ENCODE measurements at places on chromosomes 2 and 18.

DNA sequence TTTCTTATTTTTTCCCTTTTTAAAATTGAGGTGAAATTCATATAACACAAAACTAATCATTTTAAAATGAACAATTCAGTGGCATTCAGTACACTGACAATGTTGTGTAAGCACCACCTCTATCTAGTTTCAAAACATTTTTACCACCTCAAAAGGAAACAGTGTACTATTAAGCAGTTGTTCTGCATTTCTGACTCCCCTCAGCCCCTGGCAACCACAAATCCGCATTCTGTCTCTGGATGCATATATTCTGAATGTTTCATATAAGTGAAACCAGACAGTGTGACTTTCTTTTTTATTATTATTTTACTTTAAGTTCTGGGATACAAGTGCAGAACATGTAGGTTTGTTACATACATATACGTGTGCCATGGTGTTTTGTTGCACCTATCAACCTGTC, 19.2 kb upstream of the TANK start:
- no peak for DNase-seq

DNA sequence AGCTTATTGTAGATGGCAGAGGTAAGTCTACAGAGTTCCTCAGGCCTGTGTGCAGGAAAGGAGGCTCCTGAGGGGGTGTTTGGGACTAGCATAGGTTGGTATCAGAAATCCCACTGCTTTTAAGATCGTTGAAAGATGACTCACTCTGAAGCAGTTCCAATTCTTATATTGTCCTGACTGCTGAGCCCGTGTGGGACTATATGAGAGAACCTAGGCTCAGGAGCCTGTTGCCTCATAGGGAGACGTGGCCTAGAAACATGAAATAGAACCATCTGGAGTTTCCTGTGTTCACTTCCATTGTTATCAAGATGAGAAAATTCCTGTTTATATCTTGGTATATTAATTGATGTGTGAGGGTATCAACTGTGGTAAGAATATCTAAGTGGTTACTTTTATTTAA, 5.7 kb downstream of the CCT7 start:
- DNase-seq: no peak

GRCh38 chr18:841647-842370, 29.8 kb upstream of the YES1 start:
- no peak for DNase-seq

DNA sequence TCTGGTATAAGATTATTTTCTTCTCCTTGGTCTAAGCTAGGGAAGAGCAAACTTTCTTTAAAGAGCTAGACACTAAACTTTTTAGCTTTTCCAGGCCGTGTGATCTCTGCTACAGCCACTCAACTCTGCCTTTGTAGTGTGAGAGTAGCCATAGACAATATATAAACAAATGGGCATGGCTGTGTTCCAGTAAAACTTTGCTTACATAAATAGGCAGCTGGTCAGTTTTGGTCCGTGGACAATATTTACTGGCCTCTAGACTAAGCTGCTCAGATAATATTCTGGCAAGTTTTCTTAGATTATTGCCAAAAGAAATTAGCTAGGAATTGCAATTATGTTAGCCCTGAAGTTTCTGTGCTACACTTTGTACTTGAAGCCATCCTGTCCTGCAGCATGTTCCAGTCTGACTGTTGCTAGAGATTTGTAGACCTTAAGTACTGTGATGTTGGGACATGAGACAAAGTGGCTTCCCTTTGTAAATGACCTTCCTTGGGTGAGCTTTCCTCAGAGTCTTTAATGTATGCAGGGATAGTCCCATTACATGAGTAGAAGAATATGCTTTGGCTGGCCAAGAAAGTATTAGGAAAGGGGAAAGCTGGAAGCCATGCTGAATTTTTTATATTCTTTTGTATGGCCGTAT, 126.9 kb downstream of the SOX11 start:
- DNase-seq: no peak

GRCh38 chr2:5229574-5229973, 462.6 kb upstream of the SOX11 start:
- DNase-seq: no peak

- DNase-seq: no peak
Measured at GRCh38 chr2:122328816-122329215, 573.4 kb downstream of the TSN start.

GRCh38 chr18:46013484-46014189, 46.5 kb upstream of the EPG5 start:
- no peak for DNase-seq

GRCh38 chr2:101842471-101842870, 145.0 kb downstream of the MAP4K4 start:
- no peak for DNase-seq

DNA sequence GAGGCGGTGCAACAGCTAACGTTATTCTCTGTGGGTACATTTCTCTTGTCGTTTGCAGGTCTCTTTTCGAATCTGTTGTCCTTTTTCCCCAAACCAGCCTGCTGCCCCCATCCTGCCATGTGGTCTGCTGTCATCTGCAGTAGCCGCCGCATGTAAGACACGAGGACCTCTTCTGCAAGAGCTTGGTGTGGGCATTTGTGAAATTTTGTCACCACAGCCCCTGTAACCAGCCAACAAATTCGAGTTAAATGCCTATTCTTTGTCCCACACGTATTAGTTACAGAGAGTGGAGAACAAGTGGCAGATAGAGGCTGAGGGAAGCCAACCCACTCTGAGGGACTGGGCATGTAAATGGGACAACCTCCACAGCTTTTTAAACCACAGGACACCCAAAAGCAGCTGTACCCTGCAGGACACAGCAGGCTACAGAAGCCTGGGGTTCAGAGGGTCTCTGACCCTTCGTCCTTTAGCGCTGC, 35.0 kb downstream of the ITGA6 start:
- no peak for DNase-seq

GRCh38 chr2:105329561-105330495, at the start of gene TGFBRAP1:
TGFBRAP1 (minus strand) TSS chr2:105329735; CDS start chr2:105308301, 21,434 bp downstream.
- peak; percentile 16 for DNase-seq

GRCh38 chr2:33001823-33002222, 55.1 kb downstream of the LTBP1 start:
- no peak for DNase-seq

GRCh38 chr2:165044505-165045303, 89.4 kb upstream of the SLC38A11 start:
- DNase-seq: no peak

- no peak for DNase-seq
Measured at GRCh38 chr18:79448621-79449020, 52.9 kb downstream of the NFATC1 start.

- no peak for DNase-seq
Measured at GRCh38 chr18:41197967-41198366, 757.1 kb upstream of the PIK3C3 start.

DNA sequence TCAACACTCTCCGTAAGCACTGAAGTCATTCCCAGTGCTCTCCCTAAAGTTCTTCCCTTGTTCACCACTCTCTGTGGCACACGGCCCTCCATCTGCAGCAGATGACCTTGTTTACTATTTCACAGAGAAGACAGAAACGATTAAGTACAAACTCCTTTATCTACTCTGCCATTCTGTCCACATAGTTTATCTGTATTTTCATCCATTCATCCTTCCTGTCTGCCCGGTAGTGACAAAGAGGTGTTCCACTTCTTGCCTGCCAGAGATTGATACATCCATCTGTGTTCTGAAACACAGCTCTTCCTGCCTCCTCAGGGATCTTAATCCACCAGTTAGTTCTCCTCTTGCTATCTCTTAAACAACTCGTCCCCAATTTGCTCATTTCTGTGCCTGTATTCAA, 77.9 kb upstream of the CD226 start:
- no peak for DNase-seq

DNA sequence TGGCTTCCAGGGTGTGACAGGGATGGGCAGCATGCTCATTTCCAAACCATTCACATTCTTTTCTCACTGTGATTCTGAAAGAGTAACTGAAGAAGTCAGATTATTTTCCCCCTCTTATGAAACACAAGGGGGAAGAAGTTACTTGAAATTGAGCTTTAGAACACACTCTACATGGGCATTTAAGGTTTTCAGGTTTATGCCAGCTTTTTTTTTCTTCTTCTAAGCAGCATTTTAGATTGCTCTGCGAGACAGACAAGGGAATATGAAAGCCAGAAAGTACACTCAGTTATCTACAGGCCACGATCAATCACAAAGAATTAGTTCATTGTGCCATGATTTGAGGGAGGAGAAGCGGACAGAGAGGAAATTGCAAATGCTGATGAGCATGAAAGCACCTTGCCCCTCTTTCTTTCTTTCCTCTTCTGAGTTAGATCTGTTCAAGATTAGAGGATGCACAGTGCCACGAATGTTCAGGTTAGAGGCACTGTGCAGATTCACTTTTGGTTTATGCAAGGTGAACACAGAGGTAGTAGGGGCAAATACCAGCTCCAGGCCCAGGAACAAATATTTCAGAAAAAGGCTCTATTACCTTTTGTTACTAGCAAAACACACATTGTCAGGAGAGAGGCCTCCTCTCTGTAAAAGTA, 49.2 kb downstream of the CXCR4 start:
- no peak for DNase-seq

- DNase-seq: no peak
Measured at GRCh38 chr2:186949726-186950256, 100.8 kb upstream of the ZSWIM2 start.

DNA sequence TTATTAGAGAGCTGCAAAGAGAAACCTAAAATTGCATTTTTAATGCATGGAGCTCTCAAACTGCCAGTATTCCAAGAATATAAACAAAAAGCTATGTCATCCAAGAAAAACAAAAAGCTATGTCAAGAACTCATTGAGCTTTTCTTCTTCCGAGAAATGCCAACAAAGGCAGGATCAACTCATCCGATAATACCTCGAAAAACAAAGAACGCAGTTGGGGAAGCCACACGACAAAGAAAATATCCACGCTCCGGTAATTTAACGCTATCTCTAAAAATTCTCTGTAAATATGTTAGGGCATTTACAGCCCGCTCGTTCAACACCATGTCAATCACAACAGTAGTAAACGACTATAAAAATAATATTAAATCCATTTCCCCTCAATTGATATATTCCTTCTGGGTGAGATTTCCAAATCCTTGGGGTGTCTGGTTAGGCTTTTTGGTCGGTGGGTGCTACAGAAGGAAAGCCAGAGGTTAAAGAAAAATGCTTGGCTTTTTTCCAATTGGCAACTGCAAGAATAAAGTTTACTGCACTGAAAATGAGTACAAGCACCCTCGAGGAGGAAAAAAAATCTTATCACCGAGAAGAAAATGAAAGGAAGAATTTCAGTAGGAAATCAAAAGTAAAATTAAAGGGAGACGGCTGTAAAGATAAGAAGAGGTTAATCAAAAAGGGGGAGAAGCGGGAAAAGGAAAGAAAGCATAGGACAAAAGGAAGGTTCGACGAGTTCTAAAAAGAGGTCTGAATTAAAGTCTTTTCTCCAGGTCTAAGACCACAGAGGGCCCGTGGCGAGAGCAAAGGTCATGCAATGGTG, 856 bp downstream of the TIA1 start:
- DNase-seq: peak; percentile 84
